ENCODE measurements at places on chromosomes 4 and X.

- DNase-seq = no peak
Measured at GRCh38 chr4:80229590-80229989, 32.3 kb downstream of the PRDM8 start.

DNA sequence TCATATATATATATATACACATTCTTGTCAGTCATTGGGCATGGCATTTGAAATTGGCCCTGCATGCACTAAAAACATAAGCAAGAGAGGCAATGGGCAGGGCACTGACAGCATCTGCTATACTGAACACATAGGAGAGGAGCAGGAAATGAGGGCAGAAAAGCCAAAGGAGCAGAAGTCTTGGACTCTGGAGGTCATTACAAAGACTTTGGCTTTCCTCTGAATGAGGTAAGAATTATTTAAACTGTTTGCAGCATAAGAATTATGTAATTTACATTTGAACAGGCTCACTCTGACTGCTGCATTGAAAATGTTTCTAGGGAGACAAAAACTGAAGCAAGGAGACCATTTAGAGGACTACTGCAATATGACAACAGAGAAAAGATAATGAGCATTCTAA lies 396.5 kb downstream of the PRDM5 start:
- no peak for DNase-seq

GRCh38 chrX:153926858-153927671 lies 1.0 kb upstream of the ARHGAP4 start:
- peak; percentile 71 for DNase-seq

DNA sequence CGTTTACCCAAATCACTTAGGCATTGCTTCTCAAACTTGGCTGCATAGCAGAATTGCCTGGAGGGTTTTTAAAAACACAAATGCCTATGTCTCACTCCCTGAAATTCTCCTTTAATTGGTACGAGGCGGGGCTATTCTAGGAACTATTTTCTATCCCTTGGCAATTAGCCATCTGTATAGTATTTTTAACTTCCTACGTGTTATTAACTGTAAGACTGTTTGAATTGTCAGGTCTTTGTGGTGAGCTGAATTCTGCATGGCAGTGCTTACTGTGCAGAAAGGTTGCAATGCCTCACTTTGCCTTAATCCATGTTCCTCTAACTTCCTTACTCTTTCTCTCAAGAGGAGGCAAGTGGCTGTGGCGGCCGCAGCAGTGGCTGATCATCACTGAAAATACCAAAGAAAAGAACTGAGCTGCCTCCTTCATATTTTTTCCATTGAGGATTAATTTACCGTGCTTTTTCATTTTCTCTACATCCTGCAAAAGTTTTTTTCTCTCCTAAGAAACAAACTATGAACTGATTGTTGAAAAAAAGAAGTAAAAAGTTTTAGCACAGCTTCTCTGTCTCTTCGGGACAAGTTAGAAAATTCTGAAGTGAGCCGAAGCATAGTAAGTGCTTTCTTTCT lies at the start of gene SHROOM3:
SHROOM3 (plus strand) TSS at position 329 of the 627 bp plus-strand sequence. CDS start 824 bp downstream, outside the sequence.
- DNase-seq = no peak

DNA sequence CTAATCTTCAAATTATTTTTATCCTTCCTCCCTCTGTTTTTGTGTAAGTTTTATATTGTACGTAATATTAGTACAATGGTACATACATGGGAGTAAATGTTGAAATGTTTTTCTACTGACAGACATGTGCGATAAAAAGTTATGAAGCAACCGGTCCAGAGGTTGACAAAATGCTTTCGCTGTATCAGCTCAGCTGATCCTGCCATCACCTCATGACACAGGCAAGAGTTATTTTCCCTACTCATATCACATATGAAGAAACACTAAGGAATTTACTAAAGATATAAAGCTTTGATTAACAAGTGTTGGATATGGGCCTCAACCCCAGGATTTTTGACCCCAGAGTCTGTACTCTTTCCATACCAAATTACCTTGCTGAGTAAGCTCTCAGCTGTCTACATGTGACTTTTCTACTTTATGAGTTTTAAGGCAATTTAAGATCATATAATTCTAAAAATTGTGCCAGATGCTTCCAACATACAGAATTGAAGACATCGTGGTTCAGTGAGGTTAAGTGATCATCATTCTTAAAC lies 50.0 kb downstream of the CLCN5 start:
- no peak for DNase-seq

DNA sequence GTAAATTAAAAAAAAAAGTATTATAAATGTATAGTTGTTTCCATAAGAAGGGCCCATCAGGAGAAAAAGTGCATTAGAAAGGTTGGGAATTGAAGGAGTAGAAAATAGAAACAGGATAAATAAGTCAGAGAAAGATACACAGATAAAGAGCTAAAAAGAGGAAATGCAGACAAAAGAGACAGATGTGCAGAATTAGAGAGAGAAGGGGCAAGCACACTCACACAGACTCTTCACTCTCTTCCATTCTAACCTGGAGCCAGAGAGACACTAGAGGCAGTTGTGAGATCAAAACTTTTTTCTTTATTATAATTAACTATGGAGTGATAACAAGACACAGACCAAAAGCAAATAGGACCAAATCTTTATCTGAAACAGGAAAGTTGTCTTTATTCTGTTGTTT lies 134.1 kb downstream of the CEP135 start:
- no peak for DNase-seq

DNA sequence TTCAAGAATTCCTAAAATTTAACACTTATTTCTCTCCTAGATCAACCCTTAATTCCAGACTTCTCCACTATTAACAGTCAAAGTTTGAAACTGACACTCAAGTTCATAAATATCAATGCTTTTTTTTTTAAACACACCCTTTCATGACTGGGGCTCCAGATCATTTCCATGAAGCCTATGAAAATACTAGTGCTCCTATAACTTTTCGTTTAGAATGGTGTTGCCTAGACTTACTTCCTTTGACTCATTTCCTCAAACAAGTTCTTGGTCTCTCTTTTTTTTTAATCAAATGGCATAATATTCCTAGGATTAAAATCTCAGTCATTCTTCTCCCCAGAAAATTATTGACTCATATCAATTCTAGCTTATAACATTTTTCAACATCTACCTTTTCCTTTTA lies 13.1 kb downstream of the ZMAT1 start:
- no peak for DNase-seq

DNA sequence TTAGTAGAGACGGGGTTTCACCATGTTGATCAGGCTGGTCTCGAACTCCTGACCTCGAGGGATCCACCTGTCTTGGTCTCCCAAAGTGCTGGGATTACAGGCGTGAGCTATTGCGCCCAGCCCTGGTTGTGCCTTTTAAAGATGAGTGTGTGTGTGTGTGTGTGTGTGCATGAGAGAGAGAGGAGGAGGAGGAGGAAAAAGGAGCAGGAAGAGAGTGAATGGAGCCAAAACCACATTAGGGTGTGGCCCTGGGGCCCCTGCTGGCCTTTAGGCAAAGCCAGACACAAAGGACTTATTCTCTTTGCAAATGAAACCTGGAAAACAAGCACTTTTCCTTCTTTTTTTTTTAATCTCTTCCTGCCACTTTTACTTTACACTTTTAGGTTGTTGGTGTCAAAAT lies 48.2 kb upstream of the KLF3 start:
- no peak for DNase-seq

- no peak for DNase-seq
Measured at GRCh38 chrX:41273638-41274037, 60.3 kb upstream of the DDX3X start.

DNA sequence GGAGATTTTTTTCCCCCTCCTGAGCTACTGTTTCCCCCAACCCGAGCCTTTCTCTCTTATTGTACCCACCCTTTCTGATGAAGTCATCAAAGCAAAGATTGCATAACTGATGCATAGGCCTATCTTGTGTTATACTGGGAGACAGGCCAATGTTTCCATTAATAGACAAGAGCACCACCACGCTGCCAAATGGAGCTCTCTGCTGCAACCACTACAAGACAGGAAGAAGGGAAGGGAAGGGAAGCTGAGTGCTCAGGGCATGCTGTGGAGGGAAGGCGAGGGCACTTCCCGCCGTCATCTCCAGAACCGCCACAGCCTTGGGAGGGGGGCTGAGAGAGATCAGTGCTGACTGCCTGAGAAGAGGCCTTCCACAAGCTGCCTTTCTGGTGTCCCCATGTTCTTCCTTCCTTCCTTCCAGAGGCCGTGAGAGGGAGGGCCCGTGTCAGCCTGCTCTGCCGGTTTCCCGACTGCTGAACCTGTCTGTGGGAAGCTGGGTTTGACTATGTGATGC lies 75.0 kb downstream of the MGST2 start:
- no peak for DNase-seq

DNA sequence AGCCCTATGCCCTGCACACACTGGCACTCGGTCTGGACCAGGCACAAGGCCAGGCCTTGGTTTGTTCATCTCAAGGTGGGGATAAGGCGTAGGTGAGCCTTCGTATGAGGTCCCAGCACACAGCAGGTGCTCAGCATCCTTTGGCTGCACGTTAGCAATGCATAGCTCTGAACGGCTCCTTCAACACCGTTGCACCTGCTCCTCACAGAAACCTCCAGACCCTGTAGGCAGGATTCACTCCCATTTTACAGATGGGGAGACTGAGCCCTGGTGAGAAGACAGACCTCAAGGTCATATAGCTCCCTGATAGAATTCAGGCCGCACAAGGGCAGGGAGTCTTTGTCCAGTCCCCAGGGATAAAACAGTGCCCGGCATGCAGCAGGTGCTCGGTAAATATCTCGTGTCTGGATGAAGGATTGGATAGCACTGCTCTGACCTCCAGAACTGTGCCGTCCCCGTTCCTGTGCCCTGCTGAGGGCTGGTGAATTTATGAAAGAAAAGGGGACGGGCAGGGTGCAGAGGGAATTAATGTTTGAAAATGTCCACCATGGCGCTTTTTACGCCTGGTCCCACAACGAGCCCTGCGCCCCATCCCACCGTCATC lies 2.4 kb downstream of the PPP2R2C start:
- no peak for DNase-seq

DNA sequence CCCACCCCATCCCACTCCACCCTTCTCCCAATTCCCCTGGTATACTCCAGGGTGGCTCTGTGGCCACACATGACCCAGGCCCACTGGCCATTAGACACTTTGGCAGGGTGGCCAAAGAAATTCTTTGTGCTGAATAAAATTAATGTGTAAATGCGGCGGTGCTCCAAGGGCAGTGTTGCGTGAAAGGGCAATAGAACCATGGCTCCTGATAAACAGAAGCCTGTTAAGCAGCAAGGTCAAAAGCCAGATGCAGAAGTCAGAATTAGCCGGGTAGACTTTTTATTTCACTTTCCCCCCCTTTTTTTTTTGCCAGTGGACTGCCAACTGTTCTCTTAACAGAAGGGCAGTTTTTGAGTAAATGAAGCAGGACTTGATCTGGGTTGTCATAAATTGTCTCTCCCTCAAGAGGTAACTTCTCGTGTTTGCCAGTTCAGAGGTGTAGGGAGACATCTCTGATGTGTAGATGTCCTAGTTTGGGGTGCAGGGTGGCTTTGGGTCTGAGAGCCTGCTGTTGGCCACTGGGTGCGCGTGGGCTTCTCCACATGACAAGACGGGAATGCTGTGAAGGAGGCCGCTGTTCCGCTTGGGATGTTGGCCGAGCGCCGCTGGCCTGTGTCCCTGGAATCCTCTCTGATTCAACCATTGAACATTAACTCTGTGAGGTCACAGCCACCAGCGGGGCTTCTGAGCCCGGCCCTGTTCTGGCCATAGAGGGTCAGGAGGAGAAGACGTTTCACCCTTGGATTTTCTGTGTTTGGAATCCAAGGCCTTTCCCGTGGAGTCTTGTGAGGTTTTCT lies 139.5 kb downstream of the TBL1X start:
- DNase-seq = no peak

- DNase-seq = no peak
Measured at GRCh38 chr4:143339497-143339896, 2.8 kb downstream of the GAB1 start.

DNA sequence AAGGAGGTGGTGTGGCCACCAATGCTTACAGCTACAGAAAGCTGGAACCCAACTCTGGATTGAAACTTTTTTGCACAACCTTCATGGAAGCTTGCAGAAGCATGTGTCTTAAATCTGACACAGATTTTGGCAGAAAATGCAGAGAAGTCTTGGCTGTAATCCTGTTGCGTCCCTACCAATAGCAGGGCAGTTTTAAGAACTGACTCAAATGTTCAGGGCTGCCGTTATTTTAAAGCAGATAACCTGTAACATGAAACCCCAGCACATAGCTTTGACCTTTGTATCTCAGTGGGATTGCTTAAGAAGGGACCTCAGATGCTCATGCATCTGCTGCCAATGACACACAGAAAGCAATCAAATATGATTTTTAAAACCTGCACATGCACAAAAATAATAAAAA lies at the start of gene VEGFD:
VEGFD (minus strand) TSS at position 110 of the 400 bp plus-strand sequence. CDS start 467 bp downstream, outside the sequence.
- DNase-seq = no peak

DNA sequence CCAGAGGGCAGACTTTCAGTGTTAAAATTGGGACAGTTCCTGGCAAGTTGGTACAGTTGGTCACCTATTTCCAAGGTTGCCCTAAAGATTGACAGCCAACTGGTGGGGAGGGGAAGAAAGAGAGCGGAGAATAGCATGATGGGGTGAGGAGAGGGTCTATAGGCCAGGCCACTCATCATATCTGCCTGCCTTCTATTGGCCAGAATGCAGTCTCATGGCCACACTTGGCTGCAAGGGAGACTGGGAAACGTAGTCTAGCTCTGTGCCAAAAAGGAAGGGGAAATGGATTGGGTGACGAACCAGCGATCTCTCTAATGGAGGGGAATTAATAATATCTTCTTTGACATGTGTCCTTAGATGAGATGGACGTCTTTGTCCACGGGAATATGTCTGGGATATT lies 197.4 kb upstream of the ATP6AP2 start:
- no peak for DNase-seq

DNA sequence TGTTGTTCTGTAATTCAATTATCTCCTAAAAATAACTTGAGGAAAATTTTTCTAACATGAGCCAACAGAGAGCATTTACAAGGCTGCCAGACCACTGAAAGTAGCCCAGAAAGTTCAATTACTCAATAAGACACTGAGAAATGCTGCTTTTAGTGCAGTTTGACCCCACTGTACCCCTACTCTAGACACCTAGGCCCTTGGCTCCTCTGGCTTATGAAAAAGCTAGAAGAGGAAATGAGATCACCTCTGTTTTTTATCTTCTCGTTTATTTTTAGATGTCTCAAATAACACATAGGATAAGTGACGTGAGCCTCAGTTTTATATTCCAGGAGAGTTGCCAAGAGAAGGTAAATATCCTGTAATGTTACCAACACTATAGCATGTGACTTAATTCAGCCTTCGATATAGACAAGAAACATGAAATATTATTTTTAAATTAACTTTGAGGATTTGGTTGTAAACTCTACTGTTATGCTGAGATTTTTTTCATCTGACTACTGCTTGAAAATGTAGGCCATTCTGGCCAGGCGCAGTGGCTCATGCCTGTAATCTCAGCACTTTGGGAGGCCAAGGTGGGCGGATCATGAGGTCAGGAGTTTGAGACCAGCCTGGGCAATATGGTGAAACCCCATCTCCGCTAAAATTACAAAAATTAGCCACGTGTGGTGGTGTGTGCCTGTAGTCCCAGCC lies 24.4 kb downstream of the TNIP3 start:
- no peak for DNase-seq

GRCh38 chr4:124070688-124071484 lies 641.6 kb downstream of the ANKRD50 start:
- no peak for DNase-seq

GRCh38 chrX:40091691-40092421 lies 5.9 kb downstream of the BCOR start:
- no peak for DNase-seq

- no peak for DNase-seq
Measured at GRCh38 chr4:176188654-176189053, 6.7 kb downstream of the SPATA4 start.
